ENCODE measurements at places on chromosomes 2 and 18.

DNA sequence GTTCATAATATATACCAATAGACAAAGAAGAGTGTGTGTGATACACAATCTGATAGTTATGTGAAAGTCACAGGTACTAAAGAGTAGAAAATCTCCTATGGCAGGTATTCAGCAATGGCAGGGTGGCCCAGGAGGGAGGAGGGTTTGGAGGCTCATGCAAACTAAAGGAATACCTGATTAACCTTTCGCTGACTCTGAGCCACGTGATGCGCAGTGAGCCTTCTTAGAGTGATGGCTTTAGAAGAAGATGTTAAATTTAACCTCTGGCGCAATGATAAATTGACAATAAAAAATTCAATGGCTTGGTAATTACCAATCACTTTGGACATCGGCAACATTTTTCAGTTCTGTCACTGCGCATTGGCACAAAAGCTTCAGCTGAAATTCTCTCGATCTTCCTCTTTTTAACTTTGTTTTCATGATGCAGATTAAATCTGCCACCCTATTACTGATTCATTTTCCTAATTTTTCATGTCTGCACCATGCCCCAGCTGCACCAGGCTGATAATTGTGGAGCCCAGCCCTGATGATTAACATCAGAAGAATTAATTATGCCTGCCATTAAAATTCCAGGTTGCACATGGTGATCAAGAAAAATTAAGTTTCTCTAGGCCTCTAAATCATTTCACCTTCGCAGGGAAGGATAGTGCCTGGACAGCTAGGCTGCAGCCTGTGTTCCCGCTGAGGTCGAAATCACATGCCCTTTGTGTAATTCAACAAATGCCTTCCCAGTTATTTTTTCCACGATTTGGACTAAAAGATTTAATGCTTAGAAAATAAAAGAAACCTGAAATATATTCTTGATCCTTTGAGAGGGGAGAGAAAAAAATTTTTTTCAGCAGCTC is 250.6 kb upstream of the HNRNPA3 start:
- no peak for DNase-seq

GRCh38 chr2:128525653-128526052 is 207.0 kb upstream of the HS6ST1 start:
- DNase-seq, result no peak

GRCh38 chr2:16226943-16227664 is 286.8 kb downstream of the MYCN start:
- DNase-seq, result no peak

- no peak for DNase-seq
These were observed 23.5 kb upstream of the GNAL start for GRCh38 chr18:11665587-11665986.

DNA sequence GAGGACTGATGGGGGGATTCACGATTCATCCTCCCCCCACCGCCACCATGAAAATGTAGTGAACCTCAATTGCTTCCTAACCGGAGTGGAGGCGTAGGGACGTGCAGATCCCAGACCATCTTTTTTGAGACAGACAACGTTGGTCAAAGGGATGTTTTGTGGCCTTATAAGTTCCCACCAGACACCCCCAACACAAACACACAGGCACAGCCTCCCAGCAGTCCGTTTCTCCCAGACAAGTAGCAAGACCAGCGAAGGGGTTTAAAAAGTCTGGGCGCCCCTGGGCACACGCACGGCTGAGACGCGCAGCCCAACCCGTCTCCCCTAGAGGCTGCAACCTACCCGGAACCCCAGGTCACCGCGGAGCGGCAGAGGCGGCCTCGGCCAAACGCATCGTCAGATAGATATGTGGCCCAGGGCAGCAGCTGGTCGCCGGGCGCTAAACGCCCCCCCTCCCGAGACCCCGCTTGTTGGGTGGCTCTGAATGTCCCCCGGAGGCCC is 1.3 kb downstream of the GBX2 start:
- no peak for DNase-seq

Measured in right cardiac atrium (tissue), 5 donors.